Stimulated activated CD8-positive, alpha-beta memory T cell treated with anti-CD3 and anti-CD28 coated beads, Interleukin-4, amount 100 ng/mL, for 24 hours (primary cell): ENCODE measurements at places on chromosomes 4 and X.

GRCh38 chr4:141609243-141609642 is 27.1 kb upstream of the IL15 start:
- no peak for DNase-seq

DNA sequence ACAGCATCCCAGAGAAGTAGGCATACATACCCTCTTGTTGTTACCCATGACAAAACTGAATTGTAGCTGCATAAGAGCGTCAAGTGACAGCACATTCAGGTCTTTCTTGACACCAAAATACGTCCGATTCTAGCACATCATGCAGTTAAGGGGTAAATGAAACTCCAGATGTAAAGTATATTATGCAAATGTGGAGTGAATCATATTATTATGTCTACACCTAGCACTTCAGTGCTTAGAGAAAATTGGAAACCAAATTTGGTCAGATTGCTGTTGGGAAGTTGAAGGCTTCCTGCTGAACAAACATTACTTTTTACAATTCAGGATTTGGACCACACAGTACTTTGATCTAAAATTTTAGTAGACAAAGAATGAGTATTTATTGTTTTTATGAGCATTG is 24.2 kb upstream of the LEF1 start:
- DNase-seq = no peak

GRCh38 chrX:76893930-76894329 is 466.4 kb downstream of the MAGEE1 start:
- no peak for DNase-seq

- no peak for DNase-seq
Measured at GRCh38 chr4:173486714-173487392, 43.2 kb downstream of the HAND2 start.

DNA sequence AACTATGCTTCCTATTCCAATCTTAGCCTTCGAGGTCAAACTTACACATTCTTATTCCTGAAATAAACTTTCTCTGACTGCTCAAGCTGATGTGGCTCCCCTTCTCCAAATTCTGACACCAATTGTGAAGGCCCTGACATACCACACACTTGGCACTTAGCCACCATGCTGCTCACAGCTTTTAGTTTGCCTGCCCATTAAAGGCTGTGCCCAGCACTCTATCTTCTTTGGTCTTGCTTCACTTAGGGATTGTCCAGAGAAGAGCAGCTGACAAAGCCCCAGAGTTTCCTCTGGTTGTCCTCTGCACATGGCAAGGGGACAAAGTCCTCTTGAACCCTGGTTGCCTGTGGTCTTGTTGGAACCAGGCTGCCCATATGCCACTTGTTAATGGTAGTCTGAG is 126.1 kb downstream of the ARHGEF9 start:
- no peak for DNase-seq

GRCh38 chrX:136906921-136907510 is 26.5 kb upstream of the RBMX start:
- DNase-seq = no peak

GRCh38 chrX:143304025-143304424 is 213.2 kb downstream of the SPANXN3 start:
- no peak for DNase-seq

DNA sequence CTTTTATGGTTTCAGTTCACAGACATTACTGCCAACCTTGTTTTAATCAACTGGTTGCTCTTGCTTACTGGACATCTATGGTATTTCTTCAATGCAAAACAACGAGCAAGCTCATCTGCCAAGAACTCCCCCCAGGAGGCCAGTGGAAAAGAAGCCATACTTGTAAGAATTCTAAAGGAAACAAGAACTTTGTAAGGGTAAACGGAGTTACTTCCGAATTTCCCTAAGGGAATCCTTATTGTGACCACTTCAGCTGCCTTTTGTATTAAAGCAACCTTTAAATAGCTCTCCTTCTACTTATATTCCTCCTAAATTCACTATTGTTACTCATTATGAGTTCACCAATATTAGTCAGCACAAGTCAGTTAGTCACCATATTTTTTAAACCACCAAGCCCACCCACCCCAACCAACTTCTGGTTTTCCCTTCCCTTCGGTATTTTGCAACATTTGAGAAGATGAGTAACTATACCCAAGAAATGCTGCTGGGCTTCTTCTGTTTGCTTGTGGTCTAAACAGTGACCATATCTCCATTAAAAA is 602.8 kb upstream of the DIPK2B start:
- DNase-seq = no peak

DNA sequence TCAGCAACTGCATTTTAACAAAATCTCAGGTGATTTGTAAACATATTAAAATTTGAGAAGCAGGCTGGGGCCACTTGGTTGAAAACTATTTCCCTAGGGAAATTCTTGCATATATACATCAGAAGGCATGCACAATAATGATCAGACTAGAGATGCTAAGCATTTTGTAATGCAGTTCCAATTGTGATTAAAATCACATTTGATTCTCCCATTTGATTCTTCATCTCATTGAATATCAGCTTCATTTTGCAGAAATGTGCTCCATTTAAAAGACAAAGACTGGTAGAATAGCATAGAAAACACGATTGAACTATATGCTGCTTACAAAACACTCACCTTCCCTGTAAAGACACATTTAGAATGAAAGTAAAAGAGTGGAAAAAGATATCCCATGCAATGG is 32.4 kb upstream of the FHIP1A start:
- no peak for DNase-seq

DNA sequence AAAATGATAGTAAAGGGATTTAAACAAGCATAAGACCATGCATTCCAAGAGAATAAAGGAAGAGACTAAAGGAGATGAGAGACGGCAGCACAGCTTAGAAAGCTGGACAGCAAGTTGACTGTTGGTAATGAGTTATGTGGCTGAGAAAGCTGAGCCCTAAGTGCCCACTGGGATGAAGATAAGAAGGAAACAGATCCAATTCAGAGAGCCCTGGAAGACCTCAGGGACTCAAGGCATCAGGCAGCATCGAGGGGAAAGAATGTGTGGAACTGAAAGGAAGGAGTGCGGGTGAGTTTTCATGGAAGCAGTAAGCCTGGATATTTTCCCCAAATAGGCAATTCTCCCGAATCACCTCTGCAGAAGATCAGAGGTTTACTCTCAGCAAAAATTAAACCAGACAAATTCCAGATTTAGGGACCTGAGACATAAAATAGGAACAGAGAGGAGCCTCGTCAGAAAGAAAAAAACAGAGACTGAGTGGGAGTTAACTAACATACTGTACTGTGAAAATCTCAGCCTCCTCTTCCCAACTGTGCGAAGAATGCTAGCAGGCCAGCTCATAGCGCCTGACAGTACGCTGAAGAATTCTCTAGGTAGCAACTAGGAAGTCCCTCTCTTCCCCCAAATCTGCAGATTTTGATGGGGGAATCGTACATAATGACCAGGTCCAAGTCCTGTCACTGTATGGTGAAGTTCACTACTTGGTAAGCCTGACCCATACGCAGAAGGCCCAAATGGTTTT is 187.7 kb upstream of the TAPT1 start:
- no peak for DNase-seq

- no peak for DNase-seq
Measured at GRCh38 chr4:80243274-80244018, 23.0 kb upstream of the FGF5 start.

GRCh38 chr4:169184236-169184635 is 86.5 kb downstream of the SH3RF1 start:
- no peak for DNase-seq

- DNase-seq = no peak
Measured at GRCh38 chr4:173301518-173302201, 32.5 kb downstream of the HMGB2 start.

- DNase-seq = no peak
Measured at GRCh38 chr4:79450053-79450452, 42.0 kb upstream of the GK2 start.

- no peak for DNase-seq
Measured at GRCh38 chrX:134633832-134634231, 24.4 kb downstream of the PLAC1 start.
